ENCODE measurements at places on chromosomes 2 and 18. TPM values are rescaled to one million over a fixed set of nuclear protein-coding genes. Genes with fewer than 3 reads are reported as not detected.

DNA sequence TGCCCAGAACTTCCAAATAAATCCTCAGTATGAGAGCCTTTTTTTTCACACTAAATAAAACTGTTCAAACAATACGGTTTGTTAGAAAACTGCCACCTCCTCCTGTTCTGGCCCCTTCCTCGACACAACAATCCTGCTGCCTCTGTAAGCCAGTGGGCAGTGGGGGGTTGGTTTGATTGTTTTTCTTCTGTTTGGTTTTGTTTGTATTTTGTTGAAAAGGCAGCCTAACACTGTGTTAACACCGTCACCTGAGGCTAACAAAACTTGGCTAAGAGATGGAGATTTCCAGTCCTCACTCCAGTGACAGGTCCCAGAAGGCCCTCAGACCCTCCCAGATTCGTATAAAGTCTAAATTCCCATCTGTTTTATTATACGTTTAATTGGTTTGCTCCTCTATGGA, 402.1 kb downstream of the ZNF521 start:
- no peak for DNase-seq
- H3K4me3 ChIP-seq = no peak overlapping the region
- H3K4me1 ChIP-seq = no peaks in the 10 kb centered on the region
- no peak overlapping the region for H3K27ac ChIP-seq
- H3K36me3 ChIP-seq = no peaks in the 10 kb centered on the region

GRCh38 chr18:12911929-12912703, 28.1 kb upstream of the PTPN2 start:
- no peak overlapping the region for H3K27ac ChIP-seq
- H3K27me3 ChIP-seq = no peaks in the 10 kb centered on the region
- no peak overlapping the region for H3K4me3 ChIP-seq
- DNase-seq = no peak
- peaks cover 8% of the 10 kb centered on the region for H3K4me1 ChIP-seq

GRCh38 chr18:44946529-44947113, 265.9 kb downstream of the SETBP1 start:
- H3K27me3 ChIP-seq = no peaks in the 10 kb centered on the region
- H3K36me3 ChIP-seq = peaks cover 2% of the 10 kb centered on the region
- no peak overlapping the region for H3K4me3 ChIP-seq
- H3K27ac ChIP-seq = no peak overlapping the region
- DNase-seq = no peak

GRCh38 chr18:74019864-74020263, 127.8 kb downstream of the FBXO15 start:
- no peak for DNase-seq
- H3K27ac ChIP-seq = no peak overlapping the region
- H3K4me1 ChIP-seq = no peaks in the 10 kb centered on the region
- no peaks in the 10 kb centered on the region for H3K36me3 ChIP-seq

GRCh38 chr18:78731016-78731397, 248.6 kb upstream of the SALL3 start:
- H3K36me3 ChIP-seq = no peaks in the 10 kb centered on the region
- DNase-seq = no peak
- no peak overlapping the region for H3K4me3 ChIP-seq
- no peaks in the 10 kb centered on the region for H3K27me3 ChIP-seq

DNA sequence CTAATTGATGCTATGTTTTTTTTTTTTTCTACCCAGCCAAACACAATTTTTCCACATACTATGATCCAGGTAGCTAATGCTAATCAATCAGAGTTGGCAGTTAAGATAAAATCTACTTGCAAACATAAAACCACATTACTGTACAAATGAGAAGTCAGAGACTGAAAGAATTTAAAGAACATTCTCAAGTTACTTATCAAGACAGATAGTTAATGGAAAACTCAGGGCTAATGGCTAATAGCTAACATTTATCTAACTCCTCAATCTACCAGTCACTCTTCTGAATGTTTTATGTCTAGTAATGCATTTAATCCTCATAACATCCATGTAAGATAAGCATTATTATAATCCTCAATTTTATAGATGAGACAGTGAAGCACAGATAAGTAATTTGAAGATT, 537.6 kb upstream of the SETBP1 start:
- no peak overlapping the region for H3K27ac ChIP-seq
- H3K4me3 ChIP-seq = no peak overlapping the region
- H3K4me1 ChIP-seq = no peaks in the 10 kb centered on the region
- H3K36me3 ChIP-seq = no peaks in the 10 kb centered on the region
- DNase-seq = no peak

GRCh38 chr2:61737841-61738240, 116.0 kb downstream of the FAM161A start:
- H3K27me3 ChIP-seq = no peaks in the 10 kb centered on the region
- H3K36me3 ChIP-seq = no peaks in the 10 kb centered on the region
- H3K27ac ChIP-seq = no peak overlapping the region

- H3K27me3 ChIP-seq = no peaks in the 10 kb centered on the region
- no peak overlapping the region for H3K4me3 ChIP-seq
- H3K4me1 ChIP-seq = no peaks in the 10 kb centered on the region
- no peak overlapping the region for H3K27ac ChIP-seq
Observed at GRCh38 chr2:119316066-119316465, 50.6 kb downstream of the C2orf76 start.

- H3K27me3 ChIP-seq = no peaks in the 10 kb centered on the region
- H3K4me1 ChIP-seq = peaks cover 16% of the 10 kb centered on the region
- no peak overlapping the region for H3K27ac ChIP-seq
- H3K4me3 ChIP-seq = no peak overlapping the region
- peak; percentile 25 for DNase-seq
Observed at GRCh38 chr18:32530947-32531651, 60.4 kb upstream of the GAREM1 start.

DNA sequence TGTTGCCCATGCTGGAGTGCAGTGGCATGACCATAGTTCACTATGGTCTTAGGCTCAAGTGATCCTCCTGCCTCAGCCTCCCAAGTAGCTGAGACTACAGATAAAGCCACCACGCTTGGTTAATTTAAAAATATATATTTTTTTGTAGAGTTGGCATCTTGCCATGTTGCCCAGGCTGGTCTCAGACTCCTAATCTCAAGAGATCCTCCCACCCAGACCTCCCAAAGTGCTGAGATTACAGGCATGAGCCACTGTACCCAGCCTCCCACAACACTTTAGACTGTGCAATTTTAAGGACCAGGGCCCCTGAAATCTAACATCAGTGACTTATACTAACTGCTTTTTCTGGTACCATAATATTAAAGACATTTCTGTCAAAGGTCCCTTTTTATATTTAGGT, 5.2 kb downstream of the TXNDC2 start:
- H3K4me1 ChIP-seq = peaks cover 3% of the 10 kb centered on the region
- H3K27me3 ChIP-seq = no peaks in the 10 kb centered on the region
- H3K36me3 ChIP-seq = no peaks in the 10 kb centered on the region
- H3K4me3 ChIP-seq = no peak overlapping the region

GRCh38 chr2:66239655-66240054, 195.3 kb upstream of the MEIS1 start:
- no peaks in the 10 kb centered on the region for H3K27me3 ChIP-seq
- H3K27ac ChIP-seq = no peak overlapping the region
- no peak overlapping the region for H3K4me3 ChIP-seq
- no peak for DNase-seq
- H3K36me3 ChIP-seq = no peaks in the 10 kb centered on the region

DNA sequence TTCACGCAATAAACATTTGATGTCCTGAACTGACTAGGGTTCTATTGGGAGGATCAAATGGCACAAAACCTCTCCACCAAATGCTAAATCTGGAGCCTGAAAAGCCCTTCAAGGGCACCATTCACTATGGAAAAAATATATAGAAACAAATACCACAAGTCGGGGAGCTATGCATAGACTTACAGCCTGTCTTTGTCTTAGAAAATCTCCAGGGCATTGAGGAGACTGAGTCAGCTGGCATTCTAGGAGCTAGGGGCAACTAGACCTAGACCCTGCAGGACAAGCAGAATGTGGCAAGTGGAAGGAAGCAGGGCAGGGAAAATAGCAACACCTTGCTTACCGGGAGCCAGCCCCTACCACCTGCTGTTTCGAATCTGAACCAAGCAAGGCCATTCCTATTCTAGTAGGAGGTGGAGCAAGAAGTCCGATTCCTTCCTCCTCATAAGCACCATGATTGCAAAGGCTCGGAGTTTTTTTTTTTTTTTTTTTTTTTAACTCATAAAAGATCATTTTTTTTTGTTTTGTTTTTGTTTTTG, 77.8 kb downstream of the DDX1 start:
- no peaks in the 10 kb centered on the region for H3K36me3 ChIP-seq
- no peak for DNase-seq
- no peaks in the 10 kb centered on the region for H3K4me1 ChIP-seq

DNA sequence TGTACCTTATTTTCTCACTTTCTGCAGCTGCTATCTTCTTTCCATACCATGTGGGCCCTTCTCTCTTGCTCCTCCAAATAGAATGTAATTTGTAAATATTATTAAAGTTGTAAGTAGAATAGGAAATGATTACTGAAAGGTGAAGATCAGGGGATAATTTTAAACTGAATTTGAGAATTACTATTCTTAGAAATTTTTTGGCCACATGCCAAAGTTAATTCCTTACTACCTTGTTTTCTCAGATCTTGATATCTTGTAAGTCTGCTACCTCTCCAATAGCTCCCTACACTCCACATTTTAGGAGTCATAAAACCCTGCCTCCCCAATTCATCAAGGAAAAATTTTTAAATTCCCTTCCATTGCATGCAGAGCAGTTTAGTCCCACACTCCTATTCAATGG, 442.7 kb downstream of the SATB2 start:
- H3K27me3 ChIP-seq = no peaks in the 10 kb centered on the region
- H3K4me1 ChIP-seq = no peaks in the 10 kb centered on the region
- H3K27ac ChIP-seq = no peak overlapping the region
- H3K36me3 ChIP-seq = no peaks in the 10 kb centered on the region
- no peak overlapping the region for H3K4me3 ChIP-seq

DNA sequence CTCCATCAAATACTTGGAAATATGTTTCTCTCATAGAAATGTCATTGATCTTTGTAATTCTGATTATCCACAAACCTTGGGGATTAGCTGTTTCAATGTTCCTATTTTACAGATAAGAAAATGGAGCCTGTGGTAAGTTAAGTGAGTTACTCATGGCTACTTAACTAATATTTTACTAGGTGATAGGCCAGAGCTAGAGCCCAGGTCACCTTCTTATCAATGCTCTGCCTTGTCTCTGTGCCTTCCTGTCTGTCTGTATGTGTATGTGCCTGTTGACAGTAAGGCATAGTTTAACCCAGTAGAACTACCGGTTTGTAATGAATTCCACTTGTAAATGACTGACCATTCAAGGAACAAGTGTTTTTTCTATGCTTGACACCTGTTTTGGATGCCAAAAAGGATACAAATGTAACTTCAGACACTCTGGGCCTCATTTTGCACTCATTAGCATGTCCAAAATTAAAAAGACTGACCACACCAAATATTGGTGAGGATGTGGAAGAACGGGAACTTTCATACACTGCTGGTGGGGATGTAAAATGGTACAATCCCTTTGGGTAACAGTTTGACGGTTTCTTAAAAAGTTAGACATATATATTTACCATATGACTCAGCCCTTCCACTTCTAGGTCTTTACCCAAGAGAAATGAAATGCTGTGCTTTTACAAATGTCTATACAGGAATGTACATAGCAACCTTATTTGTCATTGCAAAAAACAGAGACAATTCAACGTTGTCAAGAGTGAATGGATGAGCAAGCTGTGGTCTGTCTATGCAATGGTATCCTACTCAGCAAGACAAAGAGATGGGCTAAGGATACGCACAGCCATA, 19.6 kb upstream of the IL1A start:
- H3K27me3 ChIP-seq = no peaks in the 10 kb centered on the region
- no peak overlapping the region for H3K4me3 ChIP-seq
- H3K36me3 ChIP-seq = no peaks in the 10 kb centered on the region
- H3K4me1 ChIP-seq = peaks cover 23% of the 10 kb centered on the region

DNA sequence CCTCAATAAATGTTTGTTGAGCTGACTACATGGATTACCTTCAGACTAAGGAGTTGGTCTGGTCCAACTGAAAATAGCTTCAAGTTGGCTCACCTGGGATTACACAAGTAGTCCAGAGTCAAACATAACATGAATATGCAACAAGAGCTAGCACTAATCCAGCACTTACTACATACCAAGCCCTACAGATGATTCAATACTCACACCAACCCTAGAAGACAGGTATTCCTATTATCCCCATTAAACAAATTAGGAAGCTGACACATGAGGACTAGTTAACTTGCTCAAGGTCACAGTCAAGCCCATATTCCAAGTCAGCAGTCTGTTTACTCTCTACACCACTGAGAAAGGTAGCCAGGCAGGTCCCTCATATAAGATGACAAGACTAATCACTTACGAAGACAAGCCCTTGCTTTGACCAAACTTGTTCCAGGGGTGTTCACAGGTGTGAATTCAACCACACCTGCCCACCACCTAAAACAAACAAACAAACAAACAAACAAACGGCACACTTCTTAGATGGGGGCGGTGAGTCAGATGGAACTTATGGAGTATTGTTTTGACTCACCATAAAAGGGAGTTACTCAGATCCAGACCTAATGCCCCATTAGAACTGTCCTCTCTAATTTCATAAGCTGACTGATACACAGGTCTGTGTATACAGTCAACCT, 29.1 kb downstream of the TMEM131 start:
- no peaks in the 10 kb centered on the region for H3K36me3 ChIP-seq
- DNase-seq = no peak
- peaks cover 69% of the 10 kb centered on the region for H3K4me1 ChIP-seq
- no peaks in the 10 kb centered on the region for H3K27me3 ChIP-seq
- no peak overlapping the region for H3K27ac ChIP-seq
- no peak overlapping the region for H3K4me3 ChIP-seq

GRCh38 chr2:49598231-49598630, 443.9 kb upstream of the FSHR start:
- no peaks in the 10 kb centered on the region for H3K36me3 ChIP-seq
- no peak overlapping the region for H3K27ac ChIP-seq
- H3K4me3 ChIP-seq = no peak overlapping the region
- DNase-seq = no peak
- H3K4me1 ChIP-seq = no peaks in the 10 kb centered on the region

DNA sequence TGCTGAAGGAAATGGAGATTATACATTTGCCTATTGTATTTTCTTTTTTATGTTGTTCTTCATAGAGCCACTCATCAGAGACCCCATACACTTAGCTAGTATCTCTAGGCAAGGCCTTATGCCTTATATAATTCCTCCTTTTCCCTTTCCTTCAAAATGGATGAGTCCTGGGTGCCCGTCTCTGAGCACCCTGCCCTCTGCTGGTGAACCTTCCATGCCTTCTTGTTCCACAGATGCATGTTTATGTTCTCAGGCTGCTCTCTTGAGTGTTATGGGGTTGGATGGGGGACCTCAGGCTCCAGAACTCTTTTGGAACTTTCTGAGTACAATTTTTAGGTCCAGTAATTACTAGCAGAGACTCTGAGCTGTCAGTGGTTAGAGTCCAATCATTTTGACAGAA, 368.6 kb upstream of the SPRED2 start:
- DNase-seq = no peak
- H3K4me3 ChIP-seq = no peak overlapping the region
- H3K27me3 ChIP-seq = peaks cover 3% of the 10 kb centered on the region
- no peaks in the 10 kb centered on the region for H3K4me1 ChIP-seq

The VIL1 gene
- total RNA-seq = not detected

The RAPGEF4 gene
- total RNA-seq = 1.3 TPM

The SLC4A5 gene
- 2.0 TPM for total RNA-seq

The NTSR2 gene
- not detected for total RNA-seq

The TUBB8B gene
- total RNA-seq = not detected

The ASB3 gene
- 22.9 TPM for total RNA-seq

The GPR35 gene
- total RNA-seq = 14.6 TPM

The PRKAG3 gene
- total RNA-seq = not detected

The DSG4 gene
- total RNA-seq = not detected

The ITGA6 gene
- 8.4 TPM for total RNA-seq
